ENCODE measurements at places on chromosomes 6 and 20. TPM values are rescaled to one million over a fixed set of nuclear protein-coding genes. Genes with fewer than 3 reads are reported as not detected.

Gene SLC24A3
- total RNA-seq, result 1.4 TPM

Gene ZC3H12D
- 0.51 TPM for total RNA-seq

Gene POU5F1
- 0.51 TPM for total RNA-seq

Gene SULF2
- 29.5 TPM for total RNA-seq

Gene PRL
- not detected for total RNA-seq

Gene PKIB
- total RNA-seq, result not detected

Gene MKKS
- 27.4 TPM for total RNA-seq

Gene GPSM3
- 6.3 TPM for total RNA-seq

Gene NEURL2
- total RNA-seq, result 5.0 TPM

Gene TP53TG5
- total RNA-seq, result 0.73 TPM

Gene ITPR3
- 8.0 TPM for total RNA-seq

Gene APOBEC2
- 246 TPM for total RNA-seq

Gene NOL4L
- total RNA-seq, result 4.3 TPM

Gene ANKEF1
- 1.1 TPM for total RNA-seq

Gene FHL5
- 6.8 TPM for total RNA-seq

Gene ATP6V1G2
- total RNA-seq, result 2.2 TPM

Gene CDC40
- 15.7 TPM for total RNA-seq

Gene MCHR2
- not detected for total RNA-seq

Gene TSPO2
- not detected for total RNA-seq

Gene MLN
- not detected for total RNA-seq

Gene FABP7
- not detected for total RNA-seq

Gene MUCL3
- total RNA-seq, result not detected

Gene SLA2
- 0.30 TPM for total RNA-seq

Gene CITED2
- 143 TPM for total RNA-seq

Gene MDFI
- total RNA-seq, result 1.3 TPM

Gene HCK
- total RNA-seq, result 7.0 TPM

Gene ZNF334
- 0.57 TPM for total RNA-seq

Gene KHDC3L
- not detected for total RNA-seq

Gene UFL1
- 22.1 TPM for total RNA-seq

Gene KCNS1
- not detected for total RNA-seq

Gene TRIM15
- not detected for total RNA-seq

Gene CYP24A1
- not detected for total RNA-seq

Gene NANP
- total RNA-seq, result 3.8 TPM
